Mammary epithelial cell (primary cell): ENCODE measurements at places on chromosomes 1 and 21.

GRCh38 chr1:150281221-150281757 lies 1.1 kb upstream of the CIART start:
- peak; percentile 64 for DNase-seq

GRCh38 chr1:38953433-38953860 lies 11.8 kb upstream of the RHBDL2 start:
- DNase-seq: peak; percentile 57

GRCh38 chr1:205441318-205441633 lies 14.6 kb downstream of the BLACAT1 start:
- DNase-seq: no peak

- DNase-seq: peak; percentile 60
Observed at GRCh38 chr21:44300262-44300959, 558 bp downstream of the PFKL start.

DNA sequence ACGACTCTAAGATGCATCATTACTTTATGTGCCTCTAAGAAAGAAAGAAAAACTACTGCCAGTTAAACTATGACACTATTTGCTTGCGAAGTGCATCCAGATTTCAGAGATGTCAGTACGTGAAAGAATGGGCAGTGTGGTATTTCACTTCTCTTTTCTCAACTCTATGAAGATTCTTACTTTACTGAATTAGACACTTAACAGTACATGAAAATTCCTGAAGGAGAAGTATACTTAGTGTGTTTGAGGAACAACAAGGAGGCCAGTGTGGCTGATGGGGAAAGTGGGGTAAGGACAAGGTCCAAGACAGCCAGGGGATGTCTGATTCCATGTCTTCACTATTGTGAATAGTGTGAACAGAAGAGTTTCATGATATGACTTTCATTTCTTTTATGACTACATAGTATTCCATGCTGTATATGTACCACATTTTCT lies 53.9 kb upstream of the HSD17B7 start:
- DNase-seq: no peak

- DNase-seq: no peak
Observed at GRCh38 chr21:25857308-25858074, 122.7 kb downstream of the GABPA start.

GRCh38 chr1:41804176-41804575 lies 114.5 kb downstream of the HIVEP3 start:
- DNase-seq: no peak

- DNase-seq: peak; percentile 14
Observed at GRCh38 chr1:53982034-53982762, 35.8 kb downstream of the LDLRAD1 start.

DNA sequence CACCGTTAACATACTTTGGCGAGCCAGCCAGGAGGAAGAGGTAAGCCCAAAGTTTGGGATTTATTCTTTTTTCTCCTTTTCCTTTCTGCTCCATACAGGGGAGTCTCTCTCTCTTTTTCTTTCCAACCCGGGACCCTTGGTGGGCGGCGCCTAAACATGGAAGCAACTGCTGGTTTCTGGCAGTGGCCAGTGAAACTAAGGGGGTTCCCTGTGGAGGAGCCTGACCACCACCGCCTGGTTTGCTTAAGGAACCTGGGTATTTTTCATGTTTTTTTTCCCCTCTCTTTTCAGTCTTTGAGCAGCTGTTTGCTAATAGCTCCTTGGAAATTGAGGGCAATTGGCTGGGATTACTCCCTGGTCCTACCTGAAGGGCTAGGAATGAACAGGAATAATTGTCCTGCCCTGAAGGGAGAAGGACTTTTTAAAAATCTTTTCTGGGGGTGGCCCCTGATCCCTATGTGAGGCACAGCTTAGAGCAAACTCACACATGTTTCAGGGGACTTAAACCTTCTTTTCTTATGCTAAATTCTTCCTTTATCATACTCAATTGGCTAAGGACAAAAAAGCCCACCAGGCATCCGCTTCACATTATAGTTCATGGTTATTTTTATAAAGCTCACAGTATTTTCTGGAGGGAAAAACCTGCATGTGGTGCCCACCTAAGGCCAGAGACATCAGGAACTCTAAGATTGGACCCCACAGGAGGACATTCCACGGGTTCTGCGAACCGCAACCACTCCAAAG lies 61.3 kb upstream of the PLD5 start:
- no peak for DNase-seq

- no peak for DNase-seq
Observed at GRCh38 chr1:21775550-21775914, 7.4 kb downstream of the USP48 start.

GRCh38 chr1:70079546-70079945 lies 125.8 kb downstream of the LRRC40 start:
- DNase-seq: no peak

GRCh38 chr21:26297851-26298250 lies 127.3 kb upstream of the APP start:
- no peak for DNase-seq

DNA sequence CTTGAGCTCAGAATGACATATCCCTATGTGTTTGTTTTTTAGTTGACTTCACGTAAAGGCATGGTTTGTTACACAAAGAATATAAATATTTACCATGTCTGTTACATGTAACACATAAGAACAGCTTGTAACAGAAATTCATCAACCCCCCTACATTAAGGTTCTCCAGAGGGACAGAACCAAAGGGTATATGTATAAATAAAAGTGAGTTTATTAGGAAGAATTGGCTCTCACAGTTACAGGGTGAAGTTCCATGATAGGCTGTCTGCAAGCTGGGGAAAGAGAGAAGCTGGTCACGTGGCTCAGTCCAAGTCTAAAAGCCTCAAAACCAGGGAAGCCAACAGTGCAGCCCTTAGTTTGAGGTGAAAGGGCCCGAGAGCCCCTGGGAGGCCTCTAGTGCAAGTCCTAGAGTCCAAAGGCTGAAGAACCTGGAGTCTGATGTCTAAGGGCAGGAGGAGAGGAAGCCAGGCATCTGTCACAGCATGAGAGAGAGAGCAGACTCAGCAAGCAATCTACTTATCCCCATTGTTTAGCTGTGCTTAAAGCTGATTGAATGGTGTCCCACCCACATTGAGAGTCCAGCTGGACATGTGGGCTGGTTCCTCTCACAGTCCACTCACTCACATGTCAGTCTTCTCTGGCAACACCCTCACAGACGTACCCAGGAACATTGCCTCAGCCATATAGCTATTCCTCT lies 15.8 kb downstream of the THRAP3 start:
- DNase-seq: no peak

DNA sequence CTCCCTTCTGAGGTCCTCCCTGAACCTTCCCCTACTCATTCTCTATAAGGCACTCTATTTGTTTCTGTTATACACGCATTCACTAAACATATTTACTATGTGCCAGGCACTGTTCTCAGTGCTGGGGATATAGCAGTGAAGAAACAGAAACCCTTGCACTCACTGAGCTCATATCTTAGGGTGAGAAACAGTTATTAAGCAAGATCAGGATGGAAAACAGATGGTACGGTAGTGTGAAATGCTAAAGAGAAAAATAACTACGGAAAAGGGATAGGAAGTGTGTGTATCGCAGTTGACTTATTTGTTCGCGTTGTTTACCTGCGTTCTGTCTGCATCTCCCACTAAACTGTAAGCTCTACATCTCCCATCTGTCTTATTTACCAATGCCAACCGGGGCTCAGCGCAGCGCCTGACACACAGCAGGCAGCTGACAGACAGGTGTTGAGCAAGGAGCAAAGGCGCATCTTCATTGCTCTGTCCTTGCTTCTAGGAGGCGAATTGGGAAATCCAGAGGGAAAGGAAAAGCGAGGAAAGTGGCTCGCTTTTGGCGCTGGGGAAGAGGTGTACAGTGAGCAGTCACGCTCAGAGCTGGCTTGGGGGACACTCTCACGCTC lies 572 bp downstream of the CYB5RL start:
- no peak for DNase-seq

DNA sequence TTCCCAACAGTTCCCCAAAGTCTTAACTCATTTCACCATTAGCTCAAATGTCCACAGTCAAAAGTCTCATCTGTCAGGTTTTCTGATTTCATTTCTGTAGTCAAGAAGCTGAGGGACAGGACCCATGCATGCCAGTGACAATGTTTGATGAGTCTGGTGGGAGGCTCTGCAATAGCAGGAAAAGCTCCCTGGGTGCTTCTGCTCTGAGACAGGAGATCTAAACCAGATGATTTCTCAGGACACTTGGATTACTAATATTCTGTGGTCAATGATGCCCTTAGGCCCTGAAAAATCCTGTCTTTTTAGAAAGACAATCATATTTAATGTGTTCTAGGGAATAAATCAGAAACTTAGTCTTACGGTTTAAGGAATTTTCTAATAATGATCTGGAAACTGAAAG lies 56.4 kb downstream of the PCBP3 start:
- DNase-seq: no peak

DNA sequence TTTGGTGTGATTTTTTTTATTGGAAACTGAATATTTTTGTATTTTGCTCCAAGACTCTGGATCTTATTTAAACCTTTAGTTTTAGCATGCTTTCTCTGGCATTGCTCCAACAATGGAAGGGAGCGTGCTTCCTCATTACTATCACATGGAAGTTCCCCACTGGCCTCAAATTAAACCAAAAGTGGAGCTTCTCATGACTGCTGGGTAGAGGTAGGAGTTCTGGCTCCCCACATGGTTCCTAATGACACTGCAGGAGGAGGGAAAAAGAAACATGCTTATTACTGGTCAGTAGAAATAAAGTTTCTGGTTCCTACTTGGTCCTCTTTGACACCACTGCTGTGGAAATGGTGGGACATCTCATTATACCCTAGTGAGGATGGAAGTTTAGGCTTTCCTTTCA lies 310.5 kb downstream of the PTGER3 start:
- no peak for DNase-seq

- DNase-seq: no peak
Observed at GRCh38 chr1:232765542-232765941, 39.7 kb upstream of the MAP10 start.

- no peak for DNase-seq
Observed at GRCh38 chr1:157819896-157820295, at the start of gene FCRL1. Gene FCRL1, minus strand, starts transcription at chr1:157820120. Its CDS starts 83 bp downstream, at chr1:157820037.

- no peak for DNase-seq
Observed at GRCh38 chr1:101392552-101392951, 155.7 kb downstream of the S1PR1 start.

GRCh38 chr1:6008084-6008415 lies 15.8 kb upstream of the NPHP4 start:
- DNase-seq: no peak

DNA sequence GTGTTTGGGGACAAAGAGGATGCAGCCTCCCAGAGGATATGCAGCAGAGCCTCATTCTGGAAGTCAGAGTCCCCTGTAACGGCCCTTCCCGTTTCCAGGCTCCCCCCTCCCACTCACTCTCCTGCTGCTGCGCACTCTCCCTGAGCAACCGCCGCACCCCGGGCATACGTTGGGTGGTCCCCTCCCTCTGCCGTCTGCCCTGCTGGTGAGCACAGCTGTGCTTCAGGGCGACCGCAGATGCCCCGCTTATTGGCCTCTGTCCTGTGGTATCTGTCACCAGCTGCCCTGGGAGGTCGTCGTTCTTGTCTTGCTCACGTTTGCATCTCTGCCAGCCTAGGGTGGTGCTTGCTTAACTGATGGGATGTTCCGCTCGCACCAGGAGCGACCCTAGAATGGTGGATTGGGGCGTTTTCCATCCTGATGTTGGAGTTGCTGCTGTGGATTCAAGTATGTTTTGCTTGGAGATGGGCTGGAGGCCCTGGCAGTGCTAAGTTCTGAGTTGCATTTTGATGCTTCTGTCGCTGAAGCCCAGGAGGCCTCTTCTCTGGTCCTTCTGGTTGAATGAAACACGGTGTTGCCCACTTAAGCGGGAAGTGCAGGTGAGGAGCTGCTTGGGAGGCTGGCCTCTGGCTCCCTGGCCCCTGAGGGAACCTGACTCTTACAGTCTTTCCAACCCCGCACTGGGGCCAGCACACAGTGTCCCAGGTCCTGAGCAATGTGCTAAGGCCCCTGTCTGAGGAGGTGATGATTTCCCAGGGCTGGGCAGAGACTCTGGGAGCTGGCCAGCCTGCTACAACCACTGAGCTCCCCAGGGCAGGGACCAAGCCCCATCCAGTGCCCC lies 3.2 kb downstream of the TMEM201 start:
- DNase-seq: no peak

GRCh38 chr1:185229981-185230380 lies 73.0 kb downstream of the SWT1 start:
- DNase-seq: no peak

DNA sequence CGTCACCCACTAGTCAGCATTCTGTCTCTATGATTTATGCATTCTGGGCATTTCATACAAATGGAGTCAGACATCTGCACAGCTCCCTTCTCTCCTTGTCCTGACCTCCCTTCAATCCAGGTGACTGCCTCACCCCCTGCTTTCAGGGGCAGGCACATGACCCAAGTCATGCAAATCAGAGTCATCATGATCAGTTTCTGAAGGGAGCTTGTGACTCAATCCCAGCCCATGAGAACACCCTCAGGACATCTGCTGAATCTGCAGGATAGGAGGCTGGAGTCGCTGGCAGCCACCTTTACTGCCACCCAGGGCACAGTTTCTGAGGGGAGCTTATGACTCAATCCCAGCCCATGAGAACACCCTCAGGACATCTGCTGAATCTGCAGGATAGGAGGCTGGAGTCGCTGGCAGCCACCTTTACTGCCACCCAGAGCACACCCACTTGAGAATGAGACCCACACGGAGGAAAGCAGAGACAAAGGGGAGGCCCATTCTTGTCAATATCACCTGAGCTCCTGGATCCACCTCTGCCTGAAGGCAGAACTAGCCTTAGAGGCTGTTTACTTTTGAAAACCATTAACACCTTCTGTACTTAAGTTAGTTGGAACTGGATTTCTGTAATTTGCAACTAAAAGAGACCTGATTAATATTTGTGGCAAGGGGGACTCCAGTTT lies 62.3 kb upstream of the SLC25A33 start:
- peak; percentile 97 for DNase-seq

GRCh38 chr1:110173466-110174105 lies 23.3 kb downstream of the SLC6A17 start:
- no peak for DNase-seq

- no peak for DNase-seq
Observed at GRCh38 chr1:38444770-38445442, 398.3 kb upstream of the POU3F1 start.

DNA sequence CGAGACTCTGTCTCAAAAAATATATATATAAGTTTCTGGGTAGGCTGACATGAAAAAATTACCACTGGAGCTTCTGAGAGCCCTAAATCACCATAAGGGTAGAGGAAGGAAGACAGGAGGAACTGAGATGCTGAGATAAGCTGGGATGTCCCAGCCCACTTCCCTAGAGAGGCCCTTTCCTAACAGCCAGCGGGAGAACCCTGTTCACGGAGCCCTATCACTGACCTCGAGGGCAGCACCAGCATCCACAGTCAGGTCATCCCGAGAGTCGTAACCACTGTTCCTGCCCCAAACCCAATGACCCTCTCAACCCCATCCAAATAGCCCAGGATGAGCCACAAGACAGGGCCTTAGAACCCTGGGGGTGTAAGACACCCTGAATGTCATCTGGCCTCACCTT lies 77.5 kb downstream of the CD34 start:
- no peak for DNase-seq
